ENCODE measurements at places on chromosomes 3 and 15.

GRCh38 chr3:99508191-99508590 is 130.2 kb upstream of the COL8A1 start:
- no peak for DNase-seq

DNA sequence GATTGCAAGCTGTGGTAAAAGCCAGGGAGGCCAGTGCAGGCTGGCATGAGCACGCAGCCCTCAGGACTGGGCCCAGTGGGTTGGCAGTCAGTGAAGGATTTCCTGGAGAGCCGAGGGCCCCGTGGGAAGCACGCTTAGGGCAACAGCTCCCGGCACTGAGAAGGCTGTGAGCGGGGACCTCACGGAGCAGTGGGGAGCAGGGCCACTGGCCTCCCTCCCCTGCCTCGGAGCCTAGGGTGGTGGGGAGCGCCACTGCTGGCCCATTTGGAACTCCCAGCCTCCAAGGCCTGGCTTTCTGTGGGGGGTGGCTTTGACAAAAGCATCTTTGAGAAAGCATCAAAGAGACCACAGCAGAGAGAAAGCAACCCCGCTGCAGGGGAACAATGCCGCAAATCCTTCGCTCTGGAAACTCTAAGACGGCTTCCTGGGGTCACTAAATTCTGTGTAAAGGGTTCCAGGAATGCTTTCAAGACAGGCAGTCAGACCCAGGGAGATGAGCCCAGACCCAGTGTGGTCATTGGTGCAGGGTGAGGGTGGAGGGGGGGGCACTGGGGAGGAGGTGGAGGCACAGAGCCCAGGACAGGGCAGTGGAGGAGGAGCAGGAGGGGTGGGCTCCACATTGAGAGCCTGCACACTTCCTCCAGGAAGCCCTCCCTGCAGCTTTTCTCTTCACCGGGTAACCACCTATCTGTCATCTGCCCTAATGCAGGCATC is 9.5 kb upstream of the APBA2 start:
- no peak for DNase-seq

GRCh38 chr3:193857996-193858395 is 265.0 kb downstream of the OPA1 start:
- no peak for DNase-seq

DNA sequence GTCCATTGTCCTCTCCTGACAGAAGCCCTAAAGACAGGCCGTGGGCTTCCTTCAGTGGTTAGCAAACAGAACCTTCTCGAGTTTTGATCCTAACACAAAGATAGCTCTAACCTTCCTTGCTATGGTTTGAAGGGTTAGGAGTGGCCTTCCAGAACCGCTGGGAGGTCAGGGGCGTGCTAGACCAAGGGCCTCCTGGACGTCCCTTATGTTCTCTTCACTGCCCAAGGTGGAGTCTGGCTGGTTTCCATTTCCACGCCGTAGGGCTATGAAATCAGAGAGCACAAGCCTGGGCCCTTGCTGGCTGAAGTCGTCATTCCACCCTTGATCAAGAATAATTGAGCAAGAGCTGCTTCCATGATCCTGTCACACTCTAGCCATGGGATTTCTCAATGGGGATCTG is 475.1 kb downstream of the SHQ1 start:
- DNase-seq = no peak

- DNase-seq = no peak
Measured at GRCh38 chr15:36996538-36997181, 103.7 kb downstream of the MEIS2 start.

- DNase-seq = no peak
Measured at GRCh38 chr3:155026999-155027591, 53.0 kb upstream of the MME start.

- no peak for DNase-seq
Measured at GRCh38 chr15:59662260-59662659, 4.9 kb upstream of the GTF2A2 start.

GRCh38 chr15:46644501-46645481 is 1010.0 kb downstream of the SQOR start:
- DNase-seq = no peak

GRCh38 chr3:148763986-148764935 is 63.4 kb upstream of the CPB1 start:
- no peak for DNase-seq

DNA sequence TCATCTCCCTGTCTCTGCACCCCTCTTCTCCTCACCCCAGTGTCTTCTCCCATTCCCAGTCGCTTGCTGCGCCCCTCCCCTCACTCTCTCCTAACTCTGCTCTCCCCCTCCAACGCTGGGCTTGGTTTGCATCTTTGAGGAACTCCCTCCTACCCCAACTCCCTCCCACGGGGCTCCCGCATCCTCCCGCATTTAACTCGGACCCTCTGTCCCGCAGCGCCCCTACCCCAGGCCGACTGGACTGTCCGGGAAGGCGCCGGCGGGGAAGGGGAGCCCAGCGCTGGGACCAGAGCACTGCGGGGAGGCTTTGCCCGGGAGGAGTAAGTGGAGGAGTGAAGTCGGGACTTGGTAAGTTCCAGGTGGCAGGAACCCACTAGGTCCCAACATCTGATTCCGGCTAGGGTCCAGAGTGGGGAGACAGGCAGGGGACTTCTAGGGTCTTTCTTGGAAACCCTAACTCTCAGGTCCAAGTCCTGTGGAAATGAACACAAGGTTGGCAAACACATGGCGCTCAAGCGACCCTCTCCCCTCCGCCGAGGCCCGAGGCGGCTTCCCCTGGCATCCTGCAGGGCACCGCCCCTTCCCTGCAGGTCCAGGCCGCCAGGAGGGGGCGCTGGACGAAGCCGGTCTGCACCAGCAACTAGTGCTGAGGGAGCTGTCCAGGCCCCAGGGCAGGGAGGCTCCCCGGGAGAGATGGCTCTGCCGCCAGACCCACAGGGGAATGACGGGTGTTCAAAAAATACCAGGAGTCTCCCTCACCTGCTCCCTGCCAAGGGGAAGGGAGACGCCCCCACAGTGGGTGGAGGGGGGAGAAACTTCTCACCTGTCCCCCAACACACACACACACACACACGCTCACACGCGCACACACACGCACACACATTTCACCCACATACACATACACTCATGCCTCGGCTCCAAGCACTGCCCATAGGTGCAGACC is 53.2 kb downstream of the LHFPL4 start:
- peak; percentile 5 for DNase-seq

DNA sequence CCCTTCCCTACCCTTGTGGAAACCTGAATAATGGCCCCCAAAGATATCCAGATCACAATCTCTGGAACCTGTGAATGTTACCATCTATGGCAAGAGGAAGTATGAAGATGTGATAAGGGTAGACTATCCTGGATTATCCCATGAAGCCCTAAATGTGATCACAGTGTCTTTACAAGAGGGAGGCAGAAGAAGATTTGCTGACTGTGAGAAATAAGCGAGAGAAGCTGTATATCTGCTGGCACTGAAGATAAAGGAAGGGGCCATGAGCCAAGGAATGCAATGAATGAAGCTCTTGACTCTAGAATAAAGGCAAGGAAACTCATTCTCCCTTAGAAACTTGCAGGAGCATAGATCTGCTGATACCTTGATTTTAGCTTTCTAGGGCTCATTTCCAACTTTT is 39.1 kb downstream of the SOX14 start:
- DNase-seq = no peak

DNA sequence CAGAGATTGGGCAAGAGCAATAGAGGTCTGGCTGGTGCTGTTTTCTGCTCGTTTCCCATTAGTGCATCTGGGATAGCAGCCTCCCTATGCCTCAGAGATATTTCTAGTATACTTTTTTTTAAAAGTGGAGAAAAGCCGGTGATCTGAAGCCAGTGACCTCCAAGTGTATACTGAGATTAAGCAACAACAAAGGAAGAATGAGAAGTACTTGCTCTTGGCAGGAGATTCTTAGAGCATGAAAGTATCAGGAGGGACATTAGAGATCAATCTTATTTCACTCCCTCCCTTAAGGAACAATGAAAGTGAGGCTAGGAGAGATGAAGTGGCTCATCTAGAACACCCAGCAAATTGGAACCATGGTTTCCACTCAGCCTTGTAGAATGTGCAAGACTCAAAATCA is 423.3 kb downstream of the SOX2 start:
- no peak for DNase-seq

DNA sequence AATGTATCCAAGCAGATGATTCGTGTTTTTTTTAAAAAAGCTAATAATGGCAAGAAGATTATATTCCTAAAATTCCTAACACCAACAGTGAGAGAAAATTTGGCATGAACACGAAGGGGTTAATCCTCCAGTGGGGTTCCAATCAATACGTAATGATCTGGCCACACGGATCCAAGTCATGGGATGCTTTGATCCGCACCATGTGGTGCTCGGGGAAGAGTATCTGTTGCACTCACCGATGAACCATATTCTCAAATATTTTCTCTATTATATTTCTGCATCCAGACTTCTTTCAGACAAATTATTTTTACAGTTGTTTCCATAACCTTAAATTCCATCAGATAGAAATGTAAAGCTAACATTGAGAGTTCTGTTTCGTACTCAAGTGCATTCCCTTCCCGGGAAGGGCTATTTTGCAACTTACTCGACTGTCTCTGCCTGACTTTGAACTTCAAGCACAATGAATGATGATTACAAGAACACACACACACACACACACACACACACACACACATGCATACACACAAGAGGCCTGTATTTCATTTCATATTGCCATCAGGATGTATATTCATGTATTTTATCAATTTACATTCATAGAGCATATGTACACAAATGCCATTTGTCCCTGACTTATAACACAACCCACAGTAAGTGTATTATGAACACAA is 567.2 kb downstream of the FOXP1 start:
- no peak for DNase-seq

DNA sequence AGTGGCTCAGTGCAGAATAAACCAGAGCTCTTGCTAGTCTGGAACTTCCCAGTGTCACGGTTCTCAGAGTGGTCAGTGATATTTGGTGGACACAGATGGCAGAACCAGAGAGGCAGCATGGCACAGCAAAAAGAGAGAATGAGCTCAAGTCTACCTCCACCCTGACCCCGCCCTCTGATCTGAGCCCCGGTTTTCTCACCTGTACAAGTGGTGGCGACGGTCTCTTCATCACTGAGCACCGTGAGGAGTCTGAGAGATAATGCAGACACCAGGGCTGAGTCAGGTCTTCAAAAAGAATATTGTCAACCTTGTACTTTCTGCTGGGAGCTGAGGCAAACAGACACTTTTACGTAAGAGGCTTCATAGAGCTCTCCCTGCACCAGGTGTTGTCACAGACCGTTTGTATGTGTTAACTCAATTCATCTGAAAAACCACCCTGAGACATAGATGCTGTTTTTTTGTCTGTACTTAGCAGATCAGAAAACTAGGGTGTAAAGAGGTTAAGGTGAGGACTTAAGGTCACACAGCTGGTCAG is 13.2 kb downstream of the FGD5 start:
- DNase-seq = no peak

GRCh38 chr3:190175490-190175889 is 54.8 kb upstream of the P3H2 start:
- DNase-seq = no peak

GRCh38 chr3:114314282-114314681 is 20.5 kb downstream of the TIGIT start:
- DNase-seq = no peak

DNA sequence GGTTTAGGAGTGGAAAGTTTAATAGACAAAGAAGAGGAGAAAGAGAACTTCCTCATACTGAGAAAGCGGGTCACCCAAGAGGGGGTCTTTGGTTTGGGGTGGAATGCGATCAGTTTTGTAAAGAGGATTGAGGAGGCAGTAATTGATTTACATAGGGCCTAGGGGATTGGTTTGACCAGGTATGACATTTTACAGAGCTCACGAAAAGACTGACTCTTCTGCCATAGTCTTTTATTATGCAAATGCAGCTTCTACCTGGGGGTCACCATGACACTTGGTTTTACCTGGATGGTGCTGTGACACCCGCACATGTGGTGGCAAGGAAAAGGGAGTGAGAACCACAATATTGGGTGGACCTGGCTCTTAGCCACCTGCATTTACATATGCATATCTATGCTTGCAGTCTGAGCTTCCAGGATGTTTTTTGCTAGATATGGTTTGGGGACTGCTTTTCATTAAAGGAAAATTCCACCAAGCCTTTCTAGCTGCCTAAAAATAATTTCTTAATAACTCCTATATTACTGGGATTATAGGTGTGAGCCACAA is 6.9 kb upstream of the NME9 start:
- no peak for DNase-seq

- DNase-seq = no peak
Measured at GRCh38 chr3:18712713-18713576, 287.8 kb upstream of the SATB1 start.
